ENCODE measurements at places on chromosomes 2 and 18. TPM values are rescaled to one million over a fixed set of nuclear protein-coding genes. Genes with fewer than 3 reads are reported as not detected.

The MPP4 gene
- total RNA-seq: 5.3 TPM

The SP9 gene
- 1.3 TPM for total RNA-seq

GRCh38 chr2:54336977-54337255 lies 80.9 kb upstream of the TSPYL6 start:
- no peak for DNase-seq

DNA sequence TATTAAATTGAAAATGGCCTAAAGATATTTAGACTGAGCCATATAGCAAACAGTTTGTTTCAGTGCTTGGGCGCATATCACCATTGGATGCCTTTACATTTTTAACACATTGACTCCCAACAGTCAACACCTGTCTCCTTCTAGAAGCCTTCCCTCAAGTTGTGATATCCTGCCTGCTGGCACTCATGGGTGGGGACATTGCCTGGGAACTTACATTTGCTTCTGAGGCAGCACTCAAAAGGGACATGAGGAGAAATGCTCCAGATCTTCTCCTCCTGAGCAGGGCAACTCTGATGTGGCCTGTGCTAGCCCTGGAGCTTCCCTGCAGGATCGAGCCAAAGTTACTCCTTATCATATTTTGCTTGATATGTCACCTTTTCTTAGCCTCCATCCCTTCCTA lies 392.2 kb downstream of the CDH7 start:
- DNase-seq: no peak

DNA sequence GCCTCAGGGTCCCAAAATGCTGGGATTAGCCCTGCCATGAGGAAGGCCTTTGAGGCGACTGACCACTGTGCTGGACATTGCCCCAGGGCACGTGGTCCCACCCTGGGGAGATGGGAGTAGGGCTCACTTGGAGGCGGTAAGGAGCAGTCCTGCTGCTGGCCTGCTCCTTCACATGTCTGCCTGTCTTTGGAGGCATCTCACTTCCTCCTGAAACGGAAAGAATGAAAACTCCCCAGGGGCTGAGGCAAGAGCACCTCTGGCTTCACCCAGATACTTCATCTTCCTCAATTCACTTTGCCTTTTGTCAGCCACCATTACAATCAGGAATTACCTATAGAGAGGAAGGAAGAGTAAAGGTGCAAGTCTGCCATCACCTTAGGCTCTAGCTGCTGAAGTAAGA lies 59.9 kb upstream of the GATA6 start:
- no peak for DNase-seq

DNA sequence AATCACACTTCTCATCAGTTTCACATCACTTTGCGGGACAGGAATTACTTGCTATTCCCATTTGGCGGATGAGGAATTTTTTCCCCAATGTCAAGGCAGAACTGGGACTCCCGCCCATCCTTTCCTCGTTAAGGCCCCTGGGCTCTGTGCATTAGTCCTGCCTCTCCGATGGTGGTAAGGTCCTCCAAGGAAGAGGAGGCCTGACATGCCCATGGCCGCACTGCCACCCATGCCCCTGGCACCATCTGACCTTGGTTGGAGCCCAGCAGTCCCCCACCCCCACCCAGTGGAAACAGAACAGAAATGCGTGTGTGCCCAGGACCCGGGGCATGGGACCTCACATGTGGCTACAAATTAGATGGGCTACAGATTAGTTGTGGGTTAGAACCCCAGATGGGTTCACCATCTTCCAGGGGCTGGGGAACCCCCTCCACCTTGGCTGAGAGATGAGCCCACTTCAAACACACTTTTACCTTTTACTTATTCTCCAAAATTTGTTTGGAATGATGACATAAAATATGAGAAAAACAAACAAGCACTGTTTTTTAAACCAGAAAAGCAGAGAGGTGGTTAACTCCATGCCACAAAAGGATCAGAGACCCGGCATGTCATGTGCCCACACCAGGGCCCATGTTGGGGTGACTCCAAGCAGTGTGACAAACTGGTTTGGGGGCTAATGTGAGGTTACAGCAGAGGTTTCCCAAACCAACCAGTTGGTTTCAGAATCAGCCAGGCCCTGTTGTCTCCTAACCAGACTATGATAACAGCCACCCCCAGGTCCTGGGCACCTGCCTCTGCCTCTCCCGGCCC lies 11.0 kb upstream of the DUSP2 start:
- DNase-seq: no peak
